ENCODE measurements at places on chromosomes 12 and 14. TPM values are rescaled to one million over a fixed set of nuclear protein-coding genes. Genes with fewer than 3 reads are reported as not detected.

DNA sequence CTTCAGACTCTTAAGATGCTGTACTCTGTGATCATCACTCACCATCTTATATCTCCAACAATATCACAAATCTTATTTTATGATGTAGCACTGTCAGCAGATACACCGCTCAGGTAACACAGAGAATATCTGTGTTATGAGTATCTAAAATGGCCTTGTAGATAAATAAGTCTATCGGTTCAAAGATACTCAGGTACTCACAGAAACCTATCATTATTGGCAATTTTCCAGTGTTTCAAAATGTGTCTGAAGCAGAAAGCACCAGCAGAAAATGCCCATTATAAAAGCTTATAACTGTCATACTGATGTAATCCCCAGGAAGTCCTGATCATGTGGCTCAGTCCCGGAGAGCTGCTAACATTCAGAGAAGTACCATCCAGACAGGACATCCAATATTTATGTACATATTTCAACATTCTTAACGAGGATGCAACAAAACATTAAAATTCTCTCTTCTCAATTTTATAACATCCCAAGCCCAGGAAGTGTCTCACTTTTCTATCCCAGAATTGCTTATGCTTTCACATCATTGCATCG lies 190.7 kb upstream of the LMNTD1 start:
- DNase-seq = no peak

DNA sequence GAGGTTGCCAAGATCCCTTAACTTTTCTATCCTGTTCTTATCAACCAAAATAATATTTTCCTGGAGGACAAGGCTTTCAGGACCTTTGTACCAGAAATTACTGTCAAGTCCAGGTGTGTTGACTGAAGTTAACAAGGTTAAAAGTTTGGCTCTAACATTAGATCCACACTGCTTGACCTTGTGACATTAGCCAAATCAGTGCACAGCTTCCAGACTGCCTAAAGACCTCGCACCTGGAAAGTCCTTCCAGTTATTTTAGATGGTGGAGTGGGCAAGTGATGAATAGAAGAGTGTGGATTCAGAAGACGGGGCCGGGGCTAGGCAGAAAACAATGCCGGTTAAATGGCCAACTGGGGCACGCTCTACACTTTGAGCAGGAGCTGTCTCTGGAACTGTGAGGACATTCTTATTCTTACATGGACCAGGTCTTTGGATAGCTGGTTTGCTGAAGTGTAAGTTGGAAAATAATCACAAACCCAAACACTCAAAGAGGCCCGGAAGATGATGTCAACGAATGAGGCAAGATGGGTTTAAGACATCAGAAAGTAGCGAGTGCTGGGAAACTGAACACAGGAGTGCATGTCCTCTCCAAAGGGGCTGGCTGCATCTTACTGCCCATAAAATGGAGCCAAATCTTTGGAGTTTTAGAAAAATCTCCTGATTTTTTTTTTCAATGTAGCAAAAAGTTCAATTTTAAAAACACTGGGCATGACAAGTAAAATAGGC lies 56.3 kb downstream of the NIN start:
- DNase-seq = peak; percentile 12

- DNase-seq = no peak
These were observed 5.4 kb upstream of the KRT81 start for GRCh38 chr12:52296572-52297215.

- peak; percentile 84 for DNase-seq
These were observed 598 bp downstream of the KDM2B start for GRCh38 chr12:121579981-121580868.

DNA sequence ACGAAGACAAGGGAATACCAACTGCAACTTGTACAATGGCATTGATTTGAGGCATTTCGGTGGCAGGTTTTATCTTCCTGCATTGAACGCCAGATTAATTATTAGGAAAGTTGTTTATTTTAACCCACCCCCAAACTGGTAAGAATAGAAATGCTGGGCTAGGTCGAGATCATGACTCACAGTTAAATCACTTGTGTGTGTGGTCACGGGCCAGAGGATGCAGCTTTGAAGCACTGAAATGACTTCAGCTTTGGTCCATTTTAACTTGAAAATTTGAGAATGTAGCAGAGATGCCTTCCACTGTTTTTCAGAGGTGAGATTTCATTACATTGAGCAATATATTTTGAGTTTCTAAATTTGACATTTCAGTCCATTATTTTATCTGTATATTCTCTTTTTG lies 23.6 kb upstream of the KCNH3 start:
- DNase-seq = no peak

WIF1 gene
- total RNA-seq = not detected

DNA sequence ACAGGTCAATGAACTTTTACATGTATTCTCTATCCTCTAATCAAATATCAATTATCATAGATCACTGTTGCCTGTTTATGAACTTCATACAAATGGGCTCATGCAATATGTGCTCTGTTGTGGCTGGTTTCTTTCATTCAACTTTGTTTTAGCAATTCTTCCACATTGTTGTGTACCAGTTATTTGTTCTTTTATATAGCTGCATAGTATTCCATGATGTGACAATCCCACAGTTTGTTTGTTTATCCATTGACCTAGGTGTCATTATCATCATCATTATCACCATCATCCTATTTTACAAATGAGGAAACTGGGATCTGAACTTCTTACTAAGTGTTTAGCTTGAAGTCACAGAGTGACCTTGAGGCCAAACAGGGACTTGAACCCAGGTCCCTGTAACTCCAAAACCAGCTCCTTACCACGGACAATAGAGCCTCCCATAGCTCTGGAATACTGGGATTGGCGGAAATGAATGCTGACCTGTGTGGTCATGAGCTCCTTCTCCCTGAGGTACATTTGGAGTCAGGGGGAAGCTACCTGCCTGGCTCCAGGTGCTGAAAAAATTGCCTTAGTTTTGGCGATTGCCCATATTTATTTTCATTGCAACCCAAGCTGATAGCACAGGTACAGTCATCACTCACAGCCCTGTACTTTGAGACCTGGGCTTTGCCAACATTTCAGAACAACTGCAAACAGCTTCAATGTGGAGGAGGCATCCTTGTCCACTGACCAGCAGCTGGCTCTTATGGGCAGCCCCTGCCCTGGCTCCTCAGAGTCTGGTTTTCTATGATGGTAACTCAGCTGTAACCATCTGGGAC lies 9.2 kb downstream of the ZFP36L1 start:
- no peak for DNase-seq

GRCh38 chr14:94123868-94124267 lies 5.5 kb downstream of the IFI27L2 start:
- DNase-seq = no peak

- no peak for DNase-seq
These were observed 23.8 kb upstream of the PCNX4 start for GRCh38 chr14:60067882-60068281.

TEAD4 gene
- 0.34 TPM for total RNA-seq

DRAM1 gene
- 2.6 TPM for total RNA-seq

- DNase-seq = no peak
These were observed 453.8 kb downstream of the TMEM121 start for GRCh38 chr14:105980224-105980623.

PTPRO gene
- total RNA-seq = 2.6 TPM

DNA sequence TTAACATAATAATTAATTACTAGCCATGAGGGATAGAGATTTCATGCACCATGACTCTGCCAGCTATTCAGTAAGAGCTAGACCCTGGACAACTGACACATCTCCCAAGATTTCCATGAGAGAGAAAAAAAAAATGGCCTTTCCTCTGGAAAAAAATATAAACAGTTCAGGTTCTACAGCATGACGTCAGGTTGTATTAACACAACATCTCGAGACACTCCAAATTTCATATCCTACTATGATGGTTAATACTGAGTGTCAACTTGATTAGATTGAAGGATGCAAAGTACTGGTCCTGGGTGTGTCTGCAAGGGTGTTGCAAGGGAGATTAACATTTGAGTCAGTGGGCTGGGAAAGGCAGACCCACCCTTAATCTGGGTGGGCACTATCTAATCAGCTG lies 11.1 kb downstream of the DBX2 start:
- DNase-seq = no peak

GSG1 gene
- total RNA-seq = not detected

GRCh38 chr12:10362325-10362724 lies 27.5 kb downstream of the KLRK1 start:
- no peak for DNase-seq

SDSL gene
- 0.37 TPM for total RNA-seq

DNA sequence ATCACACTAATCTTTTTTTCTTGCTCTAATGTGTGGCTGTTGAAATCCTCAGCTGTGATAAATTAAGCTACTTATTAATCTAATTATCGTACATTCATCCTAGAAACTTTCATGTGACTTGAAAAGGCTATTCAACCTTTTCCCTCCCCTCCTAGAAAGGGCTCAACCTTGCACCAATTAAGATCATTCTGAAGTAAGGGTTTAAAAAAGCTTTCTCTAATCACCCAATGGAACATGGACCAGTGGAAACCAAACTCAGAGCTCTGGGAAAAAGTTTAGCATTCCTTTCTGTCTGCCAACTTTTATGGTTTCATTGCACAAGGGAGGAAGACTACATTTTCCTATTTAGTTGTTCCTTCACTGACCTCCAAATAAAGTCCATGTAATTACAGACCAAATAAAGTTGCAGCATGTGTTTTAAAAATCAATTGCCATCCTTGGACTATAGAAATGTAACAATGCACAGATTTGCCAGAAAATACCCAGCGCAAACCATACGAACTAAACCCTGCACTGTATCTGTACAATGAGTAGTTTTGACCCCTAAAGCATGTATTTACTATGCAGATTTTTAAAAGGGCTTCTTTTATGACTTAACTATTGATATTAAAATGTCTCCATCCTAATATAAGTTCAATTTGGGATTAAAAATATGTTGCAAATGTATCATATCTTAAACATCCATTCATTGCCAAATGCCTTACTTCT lies 142.6 kb upstream of the OTX2 start:
- DNase-seq = no peak

DNA sequence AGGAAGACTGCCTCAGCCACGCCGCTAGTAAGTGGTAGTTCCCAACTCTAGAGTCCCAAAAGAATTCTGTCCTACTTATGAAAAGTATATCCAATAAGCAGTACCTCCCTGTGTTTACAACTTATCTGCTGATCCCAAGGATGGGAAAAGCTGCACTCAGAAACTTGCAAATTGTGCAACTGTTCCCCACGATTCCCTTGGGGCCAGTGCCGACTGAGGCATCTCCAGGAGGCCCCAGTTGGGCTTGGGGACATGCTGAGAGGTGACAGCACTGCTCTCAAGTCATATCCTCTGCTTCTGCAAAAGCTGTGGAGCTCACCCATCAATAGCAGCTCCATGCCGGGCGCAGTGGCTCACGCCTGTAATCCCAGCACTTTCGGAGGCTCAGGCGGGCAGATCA lies 23.7 kb downstream of the SPRING1 start:
- no peak for DNase-seq

DNA sequence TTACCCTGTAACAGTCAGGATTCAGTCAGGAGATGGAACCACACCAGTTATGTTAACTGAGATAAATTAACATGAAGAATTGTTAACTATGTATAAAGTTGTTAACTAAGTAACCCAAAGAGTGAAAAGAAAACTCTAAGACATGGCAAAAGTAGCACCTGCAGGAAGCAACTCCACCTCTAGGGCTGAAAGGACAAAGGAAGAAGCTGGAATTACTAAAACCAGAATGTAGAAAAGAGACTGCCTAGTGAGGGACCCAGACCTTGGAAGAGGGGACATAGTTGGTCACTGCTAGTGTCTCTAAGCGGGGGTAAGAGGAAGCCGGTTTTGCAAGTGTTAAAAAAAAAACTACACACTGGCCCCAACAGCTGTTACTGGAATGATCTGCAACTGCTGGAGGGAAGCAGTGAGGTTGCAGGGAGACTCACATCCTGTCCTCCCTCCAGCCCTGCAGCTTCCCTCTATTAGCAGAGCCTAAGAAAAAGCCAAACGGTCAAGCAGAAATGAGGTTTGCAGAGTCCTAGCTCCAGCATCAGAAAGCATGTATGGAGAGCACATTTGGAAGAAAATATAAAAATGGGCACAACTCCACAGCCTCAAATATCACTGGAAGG lies 39.8 kb downstream of the GPR135 start:
- DNase-seq = no peak

DNA sequence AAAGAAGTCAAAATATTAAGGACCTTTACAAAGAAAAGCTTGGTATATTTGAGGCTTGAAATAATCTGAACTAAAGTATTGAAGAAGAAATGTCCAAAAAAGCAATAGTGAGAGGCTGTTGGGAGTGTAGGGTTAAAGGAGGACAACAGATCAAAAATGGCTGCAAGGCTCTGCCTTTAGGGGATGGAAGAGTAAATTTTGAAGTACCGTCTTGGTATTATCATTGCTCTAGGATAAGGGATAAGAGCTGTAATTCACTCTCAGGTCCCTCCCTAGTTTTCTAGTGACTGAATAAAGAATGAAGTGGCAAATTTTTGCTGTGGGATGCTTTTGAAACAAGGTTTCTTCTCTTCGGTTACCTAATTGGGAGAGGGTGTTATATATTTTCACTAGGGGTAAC lies 38.7 kb downstream of the LEMD3 start:
- no peak for DNase-seq

DNA sequence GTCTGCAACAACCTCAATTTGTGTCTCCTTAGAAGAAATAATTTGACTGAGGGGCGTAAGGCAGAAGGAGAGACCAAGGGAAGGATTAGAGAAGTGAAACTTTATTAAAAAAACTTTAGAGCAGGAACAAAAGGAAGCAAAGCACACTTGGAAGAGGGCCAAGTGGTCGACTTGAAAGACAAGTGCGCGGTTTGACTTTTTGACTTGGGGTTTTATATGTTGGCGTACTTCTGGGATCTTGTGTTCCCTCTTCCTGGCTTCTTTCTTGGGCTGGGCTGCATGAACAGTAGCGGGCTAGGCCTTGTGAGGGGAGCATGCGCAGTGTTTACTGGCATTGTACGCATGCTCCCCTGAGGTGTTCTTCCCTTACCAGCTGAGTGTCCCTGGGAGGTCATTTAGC lies 369.3 kb upstream of the DCN start:
- DNase-seq = no peak

DNA sequence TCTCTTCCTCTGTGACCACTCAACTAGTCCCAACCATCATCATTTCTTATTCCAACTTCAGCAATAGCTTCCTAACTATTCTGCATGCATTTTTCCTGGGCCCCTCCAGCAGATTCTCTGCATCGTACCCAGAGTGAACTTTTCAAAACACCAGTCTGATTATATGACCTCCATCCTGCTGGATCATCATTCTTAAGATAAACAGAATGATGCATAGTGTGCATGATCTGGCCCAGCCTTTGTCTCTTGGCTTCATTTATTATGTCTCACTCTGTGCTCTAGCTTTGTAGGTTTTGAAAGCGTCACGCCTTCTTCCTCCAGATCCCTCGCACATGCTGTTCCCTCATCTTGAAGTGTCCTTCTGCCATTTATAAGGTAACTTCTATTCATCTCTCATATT lies 46.3 kb upstream of the SLC38A4 start:
- no peak for DNase-seq

NR2C1 gene
- 30.5 TPM for total RNA-seq

GRCh38 chr12:9223830-9224229 lies 15.6 kb upstream of the PZP start:
- no peak for DNase-seq

- no peak for DNase-seq
These were observed 24.6 kb upstream of the MGP start for GRCh38 chr12:14910090-14910915.

CD69 gene
- total RNA-seq = 115 TPM

Data from activated CD8-positive, alpha-beta T cell treated with anti-CD3 and anti-CD28 coated beads, Interleukin-2, amount 10 ng/mL, durations not matched to agents 7 days and 5 days (primary cell).